ENCODE measurements at places on chromosomes 1 and 21.

- DNase-seq, result no peak
Measured at GRCh38 chr1:185398022-185398421, 81.0 kb upstream of the IVNS1ABP start.

DNA sequence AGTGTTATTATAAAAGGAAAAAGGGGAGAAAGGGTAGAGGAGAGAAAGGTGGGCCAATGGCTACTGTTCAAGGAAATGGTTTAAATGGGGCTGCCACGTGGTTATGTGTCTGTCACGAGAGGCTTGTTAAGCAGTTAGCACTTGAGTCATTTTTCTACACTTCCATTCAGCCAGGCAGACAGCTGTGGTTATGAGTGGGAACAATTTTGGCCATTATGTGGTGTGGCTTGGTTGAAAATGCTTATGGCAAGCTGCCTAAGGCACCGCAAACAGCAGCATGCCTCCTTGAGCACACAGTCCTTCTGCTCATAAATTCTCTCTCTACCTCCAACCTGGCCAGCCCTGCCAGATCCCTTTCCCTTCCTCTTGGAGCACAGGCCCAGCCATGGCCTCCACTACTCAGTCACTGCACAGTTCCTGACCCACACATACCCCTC lies 3.2 kb upstream of the SRM start:
- DNase-seq, result no peak

DNA sequence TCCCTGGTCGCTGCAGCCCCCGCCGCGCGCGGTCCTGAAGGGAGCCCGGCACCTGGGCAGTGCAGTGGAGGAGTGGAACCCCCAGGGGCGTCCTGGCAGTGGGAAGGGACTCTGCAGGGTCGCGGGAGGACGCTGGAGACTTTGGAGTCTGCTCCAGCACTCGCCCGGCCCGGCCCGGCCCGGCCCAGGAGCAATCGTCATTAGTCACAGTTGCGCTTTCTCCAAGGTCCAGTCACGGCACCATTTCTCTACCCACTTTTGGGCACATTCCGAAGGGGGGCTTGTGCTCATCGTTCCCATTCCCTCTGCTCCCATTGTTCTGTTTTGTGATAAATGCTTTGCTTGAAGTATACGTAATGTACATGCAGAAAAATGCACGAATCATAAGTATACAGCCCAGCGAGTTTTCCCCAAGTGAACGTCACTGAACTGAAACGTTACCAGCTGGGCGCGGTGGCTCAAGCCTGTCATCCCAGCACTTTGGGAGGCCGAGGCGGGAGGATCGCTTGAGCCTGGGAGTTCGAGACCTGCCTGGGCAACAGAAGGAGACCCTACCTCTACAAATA lies 999 bp downstream of the THAP3 start:
- no peak for DNase-seq

DNA sequence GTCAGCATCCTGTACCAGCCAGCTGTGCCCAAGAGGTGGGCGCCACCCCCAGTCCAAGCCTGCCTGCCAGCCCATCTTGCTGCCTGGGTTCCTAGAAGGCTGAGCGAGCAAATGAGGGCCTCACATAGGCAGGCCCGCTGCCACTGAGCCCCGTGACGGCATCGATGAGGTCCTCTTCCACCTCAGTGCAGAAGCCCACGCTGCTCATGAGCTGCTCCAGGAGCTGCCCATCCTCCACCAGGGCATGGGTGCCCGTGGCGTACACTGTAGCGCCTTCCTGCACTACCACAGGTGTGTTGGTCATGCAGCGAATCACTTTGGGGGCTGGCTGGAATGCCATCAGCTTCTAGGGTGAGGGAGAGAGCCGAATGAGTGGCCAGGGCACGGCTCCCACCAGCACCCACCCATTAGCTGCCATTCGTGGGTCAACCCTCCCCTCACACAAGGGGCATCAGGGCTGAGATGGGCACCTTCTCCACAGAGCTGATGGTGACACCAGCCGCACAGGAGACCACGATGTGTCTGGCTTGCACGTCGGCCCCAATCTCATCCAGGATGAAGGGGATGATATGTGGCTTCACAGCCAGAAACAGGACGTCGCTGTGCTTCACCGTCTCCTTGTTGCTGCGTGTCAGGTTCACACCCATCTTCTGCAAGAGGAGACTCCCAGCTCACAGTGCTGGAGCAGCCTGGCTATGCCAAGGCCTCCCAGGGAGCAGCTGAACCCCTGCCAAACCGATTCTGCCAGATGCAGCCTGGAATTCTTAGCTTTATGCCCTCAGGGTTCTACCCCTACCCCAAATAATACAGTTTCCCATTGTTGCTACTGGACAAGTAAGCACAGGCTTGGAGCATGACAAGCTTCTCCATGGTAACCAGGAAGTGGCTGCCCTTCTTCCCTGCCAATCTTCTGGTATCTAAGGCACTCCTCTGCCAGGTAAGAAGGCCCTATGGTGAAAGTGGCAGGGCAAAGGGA lies 2.0 kb downstream of the PYCR2 start:
- DNase-seq, result no peak

DNA sequence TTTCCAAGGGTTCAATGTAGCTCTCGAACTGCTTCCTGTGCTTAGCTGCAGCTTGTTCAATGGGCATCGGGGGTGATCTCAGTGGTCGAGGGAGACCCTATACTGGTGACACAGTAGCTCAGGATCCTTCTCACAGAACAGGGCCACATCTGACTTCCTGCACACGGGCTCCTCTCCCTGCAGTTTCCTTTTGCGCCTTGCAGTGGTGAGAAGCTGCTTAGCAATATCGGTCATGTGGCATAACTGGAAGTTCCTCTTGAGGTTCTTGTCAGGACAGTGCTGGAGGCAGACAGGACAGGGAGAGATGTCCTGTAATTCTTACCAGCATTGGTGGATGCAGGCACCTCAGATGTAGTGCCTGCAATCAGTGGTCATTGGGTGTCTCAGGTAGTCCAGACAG lies 140.5 kb upstream of the MAP1LC3C start:
- DNase-seq, result no peak

GRCh38 chr1:86409416-86410021 lies 13.4 kb upstream of the ODF2L start:
- DNase-seq, result no peak

Measured in NT2/D1 (cell line).